ENCODE measurements at places on chromosomes 12 and 14. TPM values are rescaled to one million over a fixed set of nuclear protein-coding genes. Genes with fewer than 3 reads are reported as not detected.

- no peak overlapping the region for H3K27ac ChIP-seq
- no peak for DNase-seq
- peaks cover 39% of the 10 kb centered on the region for H3K36me3 ChIP-seq
- no peaks in the 10 kb centered on the region for H3K27me3 ChIP-seq
- H3K4me3 ChIP-seq = no peak overlapping the region
Measured at GRCh38 chr12:19461999-19462398, 22.7 kb downstream of the AEBP2 start.

GRCh38 chr14:92960706-92961566 is 38.0 kb downstream of the CHGA start:
- no peak overlapping the region for H3K4me3 ChIP-seq
- H3K36me3 ChIP-seq = no peaks in the 10 kb centered on the region
- H3K4me1 ChIP-seq = no peaks in the 10 kb centered on the region

DNA sequence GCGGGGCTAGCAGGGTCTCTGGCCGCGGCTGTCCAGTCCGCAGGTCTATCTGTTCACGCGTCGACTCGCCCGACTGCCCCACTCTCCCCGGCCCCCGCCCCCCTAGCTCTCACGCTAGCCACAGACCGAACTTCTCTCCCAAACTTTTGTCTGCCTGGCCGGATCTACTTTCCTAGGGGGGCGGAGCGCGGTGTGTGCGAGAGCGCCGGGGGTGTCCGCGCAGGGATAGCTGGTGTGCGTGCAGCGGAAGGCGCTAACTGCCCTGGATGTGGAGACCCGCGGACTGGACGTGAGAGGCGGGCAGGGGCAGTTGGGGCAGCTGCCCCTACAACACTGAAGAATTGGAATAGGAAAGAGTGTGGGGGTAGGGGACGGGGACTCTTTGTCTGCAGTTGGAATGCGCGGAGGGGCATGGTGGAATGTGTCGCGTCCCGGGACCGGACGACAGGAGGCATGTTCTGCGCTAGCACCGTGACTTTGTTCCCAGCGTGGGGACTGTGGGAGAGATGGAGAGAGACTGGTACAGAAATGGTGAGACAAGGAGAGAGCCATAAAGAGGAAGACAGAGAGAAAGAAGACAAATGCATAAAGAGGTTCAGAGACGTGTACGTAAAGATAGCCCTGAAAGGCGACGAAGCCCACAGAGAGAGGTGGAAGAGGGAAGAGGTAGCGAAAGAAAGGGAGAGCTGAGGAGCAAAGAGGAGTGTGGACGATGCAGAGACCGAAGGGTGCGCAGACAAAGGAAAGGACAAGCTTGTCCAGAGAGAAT is at the start of gene AJUBA:
Gene AJUBA, minus strand, starts transcription at position 75 of the 769 bp plus-strand sequence. CDS start 285 bp downstream, outside the sequence.
- DNase-seq = peak; percentile 95
- no peaks in the 10 kb centered on the region for H3K27me3 ChIP-seq
- peak within 1 kb of the TSS; percentile 91 for H3K27ac ChIP-seq
- H3K4me3 ChIP-seq = peak within 1 kb of the TSS; percentile 88
- H3K36me3 ChIP-seq = peaks cover 12% of the 10 kb centered on the region

- DNase-seq = peak; percentile 35
- H3K4me3 ChIP-seq = no peak overlapping the region
- H3K4me1 ChIP-seq = no peaks in the 10 kb centered on the region
Measured at GRCh38 chr12:50005175-50005574, 20.1 kb downstream of the RACGAP1 start.

- peaks cover 7% of the 10 kb centered on the region for H3K36me3 ChIP-seq
- no peak overlapping the region for H3K27ac ChIP-seq
- H3K27me3 ChIP-seq = no peaks in the 10 kb centered on the region
- DNase-seq = no peak
- no peak overlapping the region for H3K4me3 ChIP-seq
Measured at GRCh38 chr12:43737646-43738045, 20.9 kb downstream of the PUS7L start.

GRCh38 chr12:98883231-98883630 is 238.1 kb downstream of the APAF1 start:
- DNase-seq = no peak
- H3K4me3 ChIP-seq = no peak overlapping the region
- H3K36me3 ChIP-seq = peaks cover 5% of the 10 kb centered on the region

The A2ML1 gene
- total RNA-seq = 4.4 TPM

The JPH4 gene
- total RNA-seq = 0.91 TPM

The HOXC9 gene
- total RNA-seq = not detected
